ENCODE measurements at places on chromosomes 13 and 19.

DNA sequence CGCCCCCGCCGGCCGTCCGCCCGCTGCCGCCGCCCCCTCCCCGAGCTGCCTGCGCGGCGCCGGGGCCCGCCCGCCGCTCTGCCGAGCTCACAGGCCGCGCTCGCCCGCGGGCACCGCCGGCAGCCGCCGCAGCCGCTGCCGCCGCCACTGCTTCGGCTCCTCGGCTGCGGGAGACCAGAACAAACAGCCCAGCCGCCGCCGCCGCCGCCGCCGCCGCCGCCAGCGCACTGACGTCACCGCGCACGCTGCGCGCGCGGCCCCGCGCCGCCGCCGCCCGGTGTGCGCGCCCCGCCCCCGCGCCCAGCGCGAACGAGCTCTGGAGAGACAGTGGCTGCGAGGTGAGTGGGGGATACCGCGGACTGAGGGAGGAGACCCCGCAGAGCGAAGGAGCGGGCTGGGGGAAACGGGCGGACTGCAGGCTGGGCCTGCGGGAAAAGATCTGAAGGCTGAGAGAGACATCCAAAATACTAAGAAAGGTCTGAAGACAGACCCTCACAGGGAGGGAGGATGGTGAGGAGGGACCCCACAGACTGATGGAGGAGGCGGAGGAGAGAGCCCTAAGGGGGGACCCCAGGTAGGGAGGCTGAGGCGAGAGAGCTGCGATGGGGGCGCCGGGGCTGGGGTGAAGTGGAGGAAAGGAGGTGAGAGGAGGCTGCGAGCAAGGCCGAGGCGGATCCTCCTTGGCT, at the start of gene BRD4:
Gene BRD4, minus strand, starts transcription at position 229 of the 686 bp plus-strand sequence. CDS start 59,440 bp downstream, outside the sequence.
- no peak for DNase-seq

- DNase-seq, result no peak
Observed at GRCh38 chr19:48720251-48720612, 707 bp upstream of the MAMSTR start.

DNA sequence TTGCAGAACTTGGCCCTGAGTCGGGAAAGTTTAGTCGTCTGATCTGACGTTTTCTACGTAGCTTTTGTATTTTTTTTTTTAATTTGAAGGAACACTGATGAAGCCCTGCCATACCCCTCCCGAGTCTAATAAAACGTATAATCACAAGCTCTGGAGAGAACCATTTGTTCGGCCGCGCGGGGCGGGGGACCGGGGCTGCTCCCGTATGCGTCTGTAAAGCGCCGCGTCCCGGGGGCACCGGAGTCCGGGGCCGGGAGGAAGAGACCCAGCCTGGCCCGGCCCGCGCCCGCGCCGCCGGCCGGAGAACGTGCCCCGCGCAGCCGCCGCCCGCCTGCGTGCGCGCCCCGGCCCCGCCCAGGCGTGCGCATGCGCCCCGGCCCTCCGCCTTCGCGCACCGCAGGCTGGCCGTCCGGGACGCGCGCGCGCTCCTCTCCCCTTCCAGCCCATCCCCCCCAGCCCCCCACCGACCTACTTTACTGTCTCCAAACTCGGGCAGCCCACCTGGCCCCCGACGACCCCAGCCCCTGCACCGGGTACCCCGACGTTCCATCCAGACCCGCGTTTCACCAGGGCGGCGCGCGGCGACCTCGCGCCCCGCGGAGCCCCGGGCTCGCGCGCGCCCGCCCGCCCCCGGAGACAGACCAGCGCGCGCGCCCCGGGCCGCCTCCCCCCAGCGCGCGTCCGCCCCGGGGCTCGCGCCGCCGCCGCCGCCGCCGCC, 785 bp upstream of the USF2 start:
- no peak for DNase-seq

- no peak for DNase-seq
Observed at GRCh38 chr19:40872209-40872608, 9.8 kb downstream of the CYP2A7 start.

DNA sequence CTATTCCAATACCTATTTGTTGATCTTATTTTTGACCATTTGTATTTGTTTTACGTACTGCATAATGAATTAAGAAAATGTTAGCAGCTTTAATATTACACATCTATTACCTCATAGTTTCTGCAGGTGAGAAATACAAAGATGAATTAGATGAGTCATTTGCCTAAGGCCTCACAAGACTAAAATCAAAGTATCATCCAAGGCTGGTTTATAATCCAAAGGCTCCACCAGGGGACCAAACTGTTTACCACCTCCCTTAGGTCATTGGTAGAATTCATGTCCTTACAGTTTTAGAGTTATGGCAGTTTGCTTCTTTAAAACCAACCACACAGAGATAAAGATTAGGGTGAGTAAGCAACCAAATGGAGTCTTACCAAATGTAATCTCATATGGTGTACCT, 848.1 kb downstream of the SLITRK6 start:
- DNase-seq, result no peak

DNA sequence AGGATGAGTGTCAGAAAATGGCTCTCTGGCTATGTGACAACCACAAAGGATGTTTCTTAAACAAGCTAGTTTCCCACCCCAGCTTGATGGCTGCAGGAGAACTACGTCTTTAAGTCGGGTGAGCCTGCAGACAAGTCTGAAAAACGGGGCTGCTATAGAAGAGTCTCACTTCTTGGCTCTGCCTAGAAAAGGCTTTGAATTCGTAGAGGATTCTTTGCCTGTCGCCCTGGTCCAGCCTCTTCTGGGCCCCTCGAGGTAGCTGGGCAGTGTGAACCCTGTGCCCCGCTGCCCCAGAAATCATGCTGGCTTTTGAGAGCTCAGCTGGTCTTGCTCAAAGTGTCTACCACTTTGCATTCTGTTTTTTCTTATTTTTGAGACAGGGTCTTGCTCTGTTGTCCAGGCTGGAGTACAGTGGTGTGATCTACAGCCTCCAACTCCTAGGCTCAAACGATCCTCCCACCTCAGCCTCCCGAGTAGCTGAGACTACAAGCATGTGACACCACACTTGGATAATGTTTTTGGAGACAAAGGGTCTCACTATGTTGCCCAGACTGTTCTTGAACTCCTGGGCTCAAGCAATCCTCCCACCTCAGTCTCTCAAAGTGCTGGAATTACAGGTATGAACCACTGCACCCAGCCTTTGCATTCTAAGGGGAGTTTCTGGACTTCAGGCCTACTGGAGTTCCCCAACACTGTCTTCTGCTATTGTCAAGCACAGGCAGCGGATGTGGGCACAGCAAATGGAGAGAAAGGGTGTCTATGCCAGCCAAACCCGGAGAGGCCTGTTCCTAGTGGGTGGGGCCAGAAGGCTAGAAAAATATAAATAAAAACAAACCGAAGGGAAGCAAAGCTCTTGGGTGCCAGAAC, 6.5 kb downstream of the CEBPA start:
- no peak for DNase-seq

- DNase-seq, result no peak
Observed at GRCh38 chr19:33404506-33405253, 31.2 kb downstream of the CEBPG start.

- DNase-seq, result no peak
Observed at GRCh38 chr13:96052656-96053002, 572 bp downstream of the UGGT2 start.

GRCh38 chr13:49374585-49375290, 69.1 kb downstream of the CAB39L start:
- no peak for DNase-seq

- no peak for DNase-seq
Observed at GRCh38 chr13:43445668-43446067, 341.1 kb downstream of the ENOX1 start.

- no peak for DNase-seq
Observed at GRCh38 chr13:107234319-107235073, 666.6 kb upstream of the ARGLU1 start.

- DNase-seq, result no peak
Observed at GRCh38 chr19:14704450-14704849, 14.6 kb downstream of the ZNF333 start.

GRCh38 chr13:96744367-96745331, 249.6 kb downstream of the OXGR1 start:
- no peak for DNase-seq

DNA sequence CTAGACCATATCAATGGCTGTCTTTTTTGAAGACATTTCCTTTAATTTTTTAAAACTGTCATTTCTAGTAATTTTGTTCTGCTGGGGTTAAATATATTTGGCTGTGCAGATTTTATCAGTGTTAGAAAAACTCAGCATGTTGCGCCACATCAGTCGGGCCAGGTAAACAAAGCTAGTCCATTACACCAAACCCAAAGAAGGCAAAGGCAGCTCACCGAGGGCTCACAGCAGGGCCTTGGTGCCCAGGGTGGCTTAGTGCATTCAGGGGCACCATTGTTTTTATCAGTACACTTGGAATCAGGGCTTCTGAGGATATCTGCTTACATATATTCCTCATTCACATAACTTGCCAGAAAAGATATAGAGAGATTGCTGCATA, 22.2 kb downstream of the SPATA13 start:
- DNase-seq, result no peak

DNA sequence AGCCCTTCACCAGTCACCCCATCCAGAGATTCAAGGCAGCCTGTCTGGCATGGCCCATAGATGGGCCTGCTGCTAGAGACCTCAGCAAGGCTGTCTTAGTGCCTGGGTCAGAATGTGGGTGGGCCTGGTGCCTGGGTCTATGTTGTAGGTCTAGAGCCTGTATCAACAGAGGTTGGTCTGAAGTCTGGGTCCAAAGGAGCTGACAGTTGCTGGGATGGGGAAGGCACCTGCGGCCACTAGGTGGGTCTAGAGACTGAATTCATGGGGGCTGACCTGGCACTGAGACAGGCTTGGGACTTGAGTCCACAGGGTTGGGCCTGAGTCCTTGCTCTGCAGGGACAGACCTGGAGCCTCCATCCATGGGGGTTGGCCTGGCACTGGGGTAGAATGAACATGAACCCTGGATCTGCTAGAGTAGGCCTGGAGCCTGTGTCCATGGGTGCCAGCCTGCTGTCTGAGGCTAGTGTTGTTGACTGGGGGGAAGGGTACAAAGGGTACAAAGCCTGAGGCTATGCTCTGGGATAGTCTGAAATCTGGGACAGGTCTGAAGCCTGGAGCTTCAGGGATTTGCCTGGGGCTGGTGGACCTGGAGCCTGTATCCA, 516.8 kb downstream of the OLFM4 start:
- no peak for DNase-seq

GRCh38 chr13:28710161-28710560, 8.6 kb downstream of the SLC46A3 start:
- DNase-seq, result no peak

- no peak for DNase-seq
Observed at GRCh38 chr13:76556627-76557026, 329.6 kb downstream of the KCTD12 start.

Measured in thoracic aorta (tissue), 2 donors.